Umbilical cord (tissue), 2 donors: ENCODE measurements at places on chromosomes 13 and 19.

DNA sequence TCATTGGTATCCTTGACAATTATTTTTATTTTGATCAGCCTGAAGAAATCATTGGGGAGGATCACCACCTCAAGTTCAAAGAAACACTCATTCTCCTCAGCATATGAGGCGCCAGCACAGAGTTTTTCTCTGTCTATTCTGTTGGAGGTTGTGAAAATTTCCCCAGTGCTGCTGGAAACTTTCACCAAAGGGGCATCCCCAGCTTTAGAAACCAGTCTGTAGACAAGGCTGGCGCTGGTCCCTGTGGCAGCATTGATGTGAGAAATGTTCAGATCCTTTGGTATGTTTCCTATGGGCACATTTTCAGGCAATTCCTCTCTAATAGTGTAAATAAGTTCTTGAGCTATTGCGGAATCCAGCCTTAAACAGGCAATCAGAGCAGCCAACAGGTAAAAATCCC lies 2.1 kb downstream of the PCDH9 start:
- DNase-seq, result no peak

GRCh38 chr13:44605275-44605674 lies 29.1 kb upstream of the TSC22D1 start:
- no peak for DNase-seq

DNA sequence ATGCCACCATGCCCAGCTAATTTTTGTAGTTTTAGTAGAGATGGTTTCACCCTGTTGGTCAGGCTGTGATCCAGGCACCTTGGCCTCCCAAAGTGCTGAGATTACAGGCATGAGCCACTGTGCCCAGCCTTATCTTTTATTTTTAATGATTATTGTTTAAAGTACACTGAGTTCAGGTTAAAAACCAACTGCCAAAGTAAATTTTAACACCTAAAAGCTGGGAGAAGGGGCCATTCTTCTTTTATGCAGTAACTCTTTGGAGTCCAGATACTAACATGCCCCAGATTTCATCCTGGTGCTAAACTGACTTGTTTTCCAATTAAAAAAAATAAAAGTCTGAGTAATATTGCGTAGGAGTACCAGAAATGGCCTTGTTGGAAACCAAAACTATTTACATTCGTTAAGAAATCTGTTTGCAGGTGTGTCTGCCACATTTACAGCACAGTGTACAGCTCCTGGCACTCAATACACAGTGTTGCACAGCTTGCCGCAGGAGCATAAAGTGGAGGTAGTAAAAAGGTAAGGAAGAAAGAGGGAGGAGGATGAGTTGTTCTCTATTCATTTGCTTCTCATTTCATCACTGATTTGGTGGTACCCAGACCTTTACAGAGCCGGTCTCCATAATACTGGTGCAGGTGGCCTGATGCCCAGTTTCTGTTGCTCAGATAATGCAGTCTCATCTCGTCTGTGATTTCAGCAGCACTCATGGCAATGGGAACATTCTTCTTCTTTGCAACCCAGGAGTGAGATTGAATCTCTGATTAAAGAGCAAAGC lies 108.9 kb downstream of the PCCA start:
- DNase-seq, result no peak

- no peak for DNase-seq
Observed at GRCh38 chr13:60261432-60262351, 98.0 kb upstream of the DIAPH3 start.

DNA sequence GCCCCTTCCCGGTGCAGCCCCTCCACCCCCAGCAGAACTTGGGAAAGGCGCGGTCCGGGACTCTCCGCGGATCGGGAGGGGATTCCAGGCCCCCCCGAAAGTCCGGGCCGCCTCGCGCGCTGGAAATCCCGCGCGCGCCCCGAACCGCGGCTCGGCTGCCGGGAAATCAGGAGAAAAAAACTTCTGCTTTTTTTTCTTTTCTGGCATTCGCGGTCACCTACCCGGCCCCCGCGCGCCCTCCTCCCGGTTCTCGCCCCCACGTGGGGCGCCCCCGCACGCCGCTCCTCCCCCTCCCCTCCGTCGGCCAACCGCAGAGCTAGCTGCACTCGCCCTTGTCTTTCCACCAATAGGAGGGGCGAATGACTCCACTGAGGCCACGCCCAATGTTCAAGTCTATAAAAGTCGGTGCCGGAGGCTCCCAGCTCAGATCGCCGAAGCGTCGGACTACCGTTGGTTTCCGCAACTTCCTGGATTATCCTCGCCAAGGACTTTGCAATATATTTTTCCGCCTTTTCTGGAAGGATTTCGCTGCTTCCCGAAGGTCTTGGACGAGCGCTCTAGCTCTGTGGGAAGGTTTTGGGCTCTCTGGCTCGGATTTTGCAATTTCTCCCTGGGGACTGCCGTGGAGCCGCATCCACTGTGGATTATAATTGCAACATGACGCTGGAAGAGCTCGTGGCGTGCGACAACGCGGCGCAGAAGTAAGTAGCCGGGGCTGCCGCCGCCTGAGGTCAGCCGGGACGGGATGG lies at the start of gene GADD45B:
GADD45B (plus strand) TSS at position 426 of the 749 bp plus-strand sequence; CDS start at position 658, 232 bp downstream.
- DNase-seq, result peak; percentile 98

DNA sequence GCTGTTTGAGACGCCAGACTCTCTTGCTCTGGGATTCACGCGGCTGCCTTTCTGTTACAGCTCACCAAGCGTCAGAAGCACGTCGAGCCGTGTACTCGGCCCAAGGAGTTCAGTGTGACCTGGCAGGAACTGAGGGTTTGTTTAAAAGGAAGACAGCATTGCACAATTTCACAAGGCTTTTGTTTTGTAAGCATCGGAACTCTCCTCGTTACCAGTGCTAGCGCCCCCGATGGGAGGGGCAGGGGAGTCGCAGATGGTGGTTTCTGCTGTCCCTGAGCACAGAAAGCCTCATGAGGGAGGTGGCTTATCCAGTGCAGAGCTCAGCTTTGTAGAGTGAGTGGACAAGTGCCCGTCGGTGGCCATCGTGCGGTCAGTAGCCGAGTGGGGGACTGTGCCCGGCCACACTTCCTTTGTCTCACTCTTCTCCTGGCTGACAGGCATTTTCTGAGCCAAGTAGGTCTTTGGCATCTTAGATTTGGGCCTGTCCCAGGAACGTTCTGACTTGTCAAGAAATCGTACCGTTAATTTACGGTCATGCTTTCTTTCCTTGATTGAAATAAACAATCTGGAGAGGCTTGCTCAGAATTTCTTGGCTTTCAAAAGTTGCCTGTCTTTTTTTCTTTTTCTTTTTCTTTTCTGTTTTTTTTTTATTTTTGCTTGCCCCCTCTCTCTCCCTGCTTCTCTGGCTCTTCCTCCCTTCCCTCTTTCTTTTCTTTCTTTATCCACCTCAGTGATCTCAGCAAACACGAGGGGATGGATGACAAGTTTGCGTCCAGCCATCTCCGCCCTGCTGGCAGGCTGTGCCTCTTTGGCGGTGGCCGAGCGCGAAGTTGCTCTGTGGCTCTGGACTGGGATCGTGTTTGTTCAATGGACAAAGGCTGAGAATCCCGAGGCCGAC lies 7.7 kb downstream of the KDM4B start:
- peak; percentile 72 for DNase-seq

GRCh38 chr13:98829541-98829940 lies 77.1 kb upstream of the SLC15A1 start:
- no peak for DNase-seq

- DNase-seq, result peak; percentile 27
Observed at GRCh38 chr13:29195456-29195855, 375.3 kb downstream of the MTUS2 start.

- peak; percentile 36 for DNase-seq
Observed at GRCh38 chr19:51461723-51462161, 3.5 kb upstream of the SIGLEC8 start.

GRCh38 chr19:45766869-45767346 lies 2.1 kb downstream of the SIX5 start:
- DNase-seq, result no peak

GRCh38 chr13:69487576-69487975 lies 620.0 kb upstream of the ATXN8OS start:
- DNase-seq, result no peak

DNA sequence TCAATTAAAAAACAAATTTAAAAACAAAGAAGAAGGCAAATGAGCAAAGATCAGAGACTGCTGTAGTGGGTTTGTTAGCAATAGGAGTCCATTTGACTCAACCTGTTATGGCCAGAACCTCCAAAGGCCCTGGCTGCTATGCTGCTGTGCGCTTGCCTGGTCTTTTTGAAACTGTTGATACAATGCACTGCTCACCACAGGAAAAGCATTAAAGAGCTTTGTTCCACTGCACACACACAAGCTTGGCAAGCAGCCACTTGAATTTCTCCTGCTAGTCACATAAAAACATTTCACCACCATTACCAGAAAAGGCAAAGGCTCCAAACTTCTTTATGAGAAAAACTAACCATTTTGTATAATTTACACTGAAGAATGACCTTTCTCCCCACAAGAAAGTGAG lies 132.2 kb downstream of the FREM2 start:
- DNase-seq, result peak; percentile 52

DNA sequence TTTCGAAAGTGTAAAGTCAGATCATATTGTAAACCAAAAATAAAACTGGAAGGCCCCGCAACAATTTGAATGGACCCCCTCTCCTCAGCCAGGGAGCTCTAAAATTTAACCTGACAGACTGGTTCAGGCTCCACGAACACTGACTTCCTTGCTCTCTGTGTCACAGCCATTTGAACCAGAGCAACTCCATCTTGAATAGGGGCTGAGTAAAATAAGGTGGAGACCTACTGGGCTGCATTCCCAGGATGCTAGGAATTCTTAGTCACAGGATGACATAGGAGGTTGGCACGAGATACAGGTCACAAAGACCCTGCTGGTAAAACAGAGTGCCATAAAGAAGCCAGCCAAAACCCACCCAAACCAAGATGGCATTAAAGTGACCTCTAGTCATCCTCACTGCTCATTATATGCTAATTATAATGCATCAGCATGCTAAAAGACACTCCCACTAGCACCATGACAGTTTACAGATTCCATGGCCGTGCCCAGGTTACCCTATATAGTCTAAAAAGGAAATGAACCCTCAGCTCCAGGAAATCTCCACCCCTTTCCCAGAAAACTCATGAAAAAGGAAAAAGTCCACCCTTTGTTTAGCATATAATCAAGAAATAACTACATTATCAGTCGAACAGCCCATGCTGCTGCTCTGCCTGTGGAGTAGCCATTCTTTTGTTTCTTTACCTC lies 43.1 kb downstream of the RFXAP start:
- peak; percentile 39 for DNase-seq

GRCh38 chr19:30144242-30144758 lies 202.3 kb downstream of the URI1 start:
- DNase-seq, result no peak

GRCh38 chr19:38852231-38853044 lies 2.7 kb upstream of the HNRNPL start:
- peak; percentile 66 for DNase-seq

- no peak for DNase-seq
Observed at GRCh38 chr13:76223999-76224398, 587.9 kb downstream of the LMO7 start.

DNA sequence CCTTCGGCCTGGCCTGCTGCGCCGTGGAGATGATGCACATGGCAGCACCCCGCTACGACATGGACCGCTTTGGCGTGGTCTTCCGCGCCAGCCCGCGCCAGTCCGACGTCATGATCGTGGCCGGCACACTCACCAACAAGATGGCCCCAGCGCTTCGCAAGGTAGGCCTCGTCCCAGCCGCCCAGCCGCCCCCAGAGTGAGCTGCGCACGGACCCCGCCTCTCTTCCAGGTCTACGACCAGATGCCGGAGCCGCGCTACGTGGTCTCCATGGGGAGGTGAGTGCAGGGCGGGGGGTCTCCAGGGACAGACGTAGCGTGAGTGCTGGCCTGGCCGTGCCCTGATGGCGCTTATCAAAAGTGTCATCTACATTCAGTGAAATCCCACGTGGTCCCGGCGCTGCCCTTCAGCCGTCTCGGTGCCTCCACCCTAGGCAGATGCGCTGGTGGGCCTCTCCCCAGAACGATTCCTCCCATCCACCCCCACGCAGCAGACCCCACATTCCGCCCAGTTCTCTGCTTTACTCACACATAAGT lies 7.2 kb downstream of the NDUFS7 start:
- DNase-seq, result no peak

DNA sequence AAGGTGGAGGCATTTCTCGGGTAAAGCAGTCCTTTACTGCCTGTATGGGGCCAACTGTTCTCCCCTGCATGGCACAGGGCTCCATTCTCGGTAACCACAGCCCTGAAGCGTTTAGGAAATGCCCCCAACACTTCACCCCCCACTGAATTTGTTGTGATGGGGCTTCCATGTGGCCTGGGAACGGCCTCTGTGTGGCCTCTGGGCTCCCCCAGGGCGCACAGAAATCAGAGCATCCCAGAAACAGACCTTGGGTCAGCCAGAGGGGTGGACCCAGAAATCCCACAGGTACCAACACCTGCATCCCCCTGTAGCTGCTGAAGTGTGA lies 153.7 kb upstream of the VSTM2B start:
- no peak for DNase-seq

DNA sequence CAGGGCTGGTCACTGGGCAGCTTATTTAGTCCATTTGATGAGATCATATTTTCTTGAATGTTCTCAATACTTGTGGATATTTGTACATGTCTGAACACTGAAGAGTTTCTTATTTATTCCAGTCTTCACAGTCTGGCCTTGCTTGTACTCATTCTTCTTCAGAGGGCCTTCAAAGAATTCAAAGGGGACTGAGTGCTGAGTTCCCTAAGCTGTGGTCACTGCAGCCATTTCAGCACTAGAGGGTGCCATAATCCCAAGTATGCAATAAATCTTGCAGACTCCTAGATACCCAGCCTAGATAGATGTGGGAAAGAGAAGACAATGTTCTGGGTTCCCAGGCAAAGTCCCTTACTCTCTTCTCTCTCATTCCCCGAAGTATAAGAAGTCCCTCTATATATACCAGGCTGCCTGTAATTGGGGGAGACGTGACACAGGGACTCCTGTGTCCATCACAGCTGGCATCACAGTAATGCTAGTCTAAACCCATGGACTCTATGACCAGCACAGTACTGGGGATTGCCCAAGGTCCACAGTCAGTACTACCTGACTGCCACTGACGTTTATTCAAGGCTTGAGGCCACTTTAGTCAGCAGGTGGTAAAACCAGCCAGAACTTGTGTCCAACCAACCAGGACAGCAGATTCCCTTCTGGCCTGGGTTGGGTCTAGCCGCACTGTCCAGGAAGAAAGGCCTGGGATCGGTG lies 8.9 kb upstream of the VN1R1 start:
- no peak for DNase-seq

DNA sequence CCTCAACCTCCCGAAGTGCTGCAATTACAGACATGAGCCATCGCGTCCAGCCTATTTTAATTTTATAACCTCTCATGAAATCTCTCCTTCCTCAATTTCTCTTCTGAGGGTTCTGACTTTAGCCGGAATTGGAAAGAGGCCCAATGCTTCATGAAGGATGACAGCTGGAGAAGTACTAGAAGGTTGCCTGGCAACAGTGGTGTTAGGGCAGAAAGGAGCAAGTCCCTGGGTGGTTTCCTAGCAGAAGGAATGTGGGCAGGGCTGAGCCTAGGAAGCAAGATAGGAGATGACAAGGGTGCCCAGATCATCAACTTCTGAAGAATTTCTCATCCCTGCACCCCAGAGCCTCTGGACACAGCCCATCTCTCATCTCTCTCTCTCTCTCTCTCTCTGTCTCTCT lies 25.8 kb downstream of the CACNG6 start:
- no peak for DNase-seq

DNA sequence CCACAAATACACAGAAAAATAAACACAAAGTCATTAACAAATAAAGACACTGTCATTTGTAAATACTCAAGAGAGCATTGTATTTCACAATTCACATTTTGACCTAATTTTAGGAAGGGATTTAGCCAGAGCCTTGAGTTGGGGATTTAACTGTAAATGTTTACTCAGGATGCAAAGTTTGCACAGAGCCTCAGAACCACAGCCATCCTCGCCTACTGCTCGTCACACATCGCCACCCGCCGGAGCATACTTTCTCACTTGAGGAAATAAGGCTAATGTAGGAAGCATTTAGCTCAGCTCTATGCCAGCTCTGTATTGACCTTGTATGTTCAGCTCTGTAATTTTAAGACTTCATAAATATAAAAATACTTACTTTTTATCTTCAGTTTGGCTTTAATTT lies 442.7 kb downstream of the OXGR1 start:
- peak; percentile 76 for DNase-seq
